ENCODE measurements at places on chromosomes 7 and 10.
A peak's percentile ranks its signal among the peaks of the same experiment; 100 is the strongest.

DNA sequence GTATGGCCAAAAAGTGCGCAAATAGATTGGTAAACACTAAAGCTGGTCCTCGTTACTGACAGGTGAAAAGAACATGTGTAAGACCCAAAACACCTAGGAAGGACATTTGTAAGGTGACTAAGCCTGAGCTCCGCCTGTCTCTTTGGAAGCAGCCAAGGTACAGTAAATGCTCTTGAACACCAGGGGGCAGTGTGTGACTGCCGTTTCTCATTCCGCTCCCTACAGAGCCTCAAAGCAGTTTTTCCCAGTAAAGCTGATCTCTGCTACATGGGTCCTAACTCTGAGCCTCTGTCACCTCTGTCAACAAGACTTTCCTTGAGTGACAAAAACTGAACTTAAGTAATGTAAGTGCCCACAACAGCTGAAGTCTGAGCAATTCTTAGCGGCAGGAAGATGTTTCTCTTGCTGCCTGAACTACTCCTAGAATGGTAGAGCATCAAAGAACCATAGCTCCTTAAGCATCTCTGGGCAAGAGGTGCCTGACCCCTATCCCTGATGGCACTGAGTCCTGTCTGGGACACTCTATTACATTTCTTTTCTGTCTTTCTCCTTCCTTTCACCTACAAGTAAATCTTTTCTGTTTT is 238.0 kb upstream of the INHBA start:
- peak; percentile 18 for DNase-seq

DNA sequence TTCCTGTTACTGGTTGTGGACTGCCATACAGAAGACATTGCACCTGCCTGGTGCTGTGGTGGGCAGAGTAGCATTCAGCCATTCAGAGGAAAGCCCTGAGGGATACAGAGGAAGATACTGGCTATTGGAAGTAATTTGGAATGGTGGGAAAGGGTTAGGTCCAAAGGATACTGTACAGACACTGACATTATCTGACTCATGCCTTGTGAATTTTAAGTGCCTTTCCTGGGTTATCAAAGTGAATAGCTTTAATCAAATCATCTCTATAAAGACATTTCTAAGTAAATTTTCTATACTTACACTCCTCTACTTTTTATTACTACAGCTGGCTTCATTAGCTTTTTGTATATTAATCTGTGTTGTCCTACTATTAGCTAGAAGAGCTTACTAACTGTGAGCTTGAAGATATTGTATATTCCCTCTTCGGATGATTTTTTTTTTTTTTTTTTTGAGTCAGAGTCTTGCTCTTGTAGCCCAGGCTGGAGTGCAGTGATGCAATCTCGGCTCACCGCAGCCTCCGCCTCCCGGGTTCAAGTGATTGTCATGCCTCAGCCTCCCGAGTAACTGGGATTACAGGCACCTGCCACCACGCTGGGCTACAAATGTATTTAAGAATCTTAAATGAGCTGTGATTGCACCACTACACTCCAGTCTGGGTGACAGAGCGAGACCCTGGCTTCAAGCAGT is 186.5 kb downstream of the ADK start:
- no peak for DNase-seq

DNA sequence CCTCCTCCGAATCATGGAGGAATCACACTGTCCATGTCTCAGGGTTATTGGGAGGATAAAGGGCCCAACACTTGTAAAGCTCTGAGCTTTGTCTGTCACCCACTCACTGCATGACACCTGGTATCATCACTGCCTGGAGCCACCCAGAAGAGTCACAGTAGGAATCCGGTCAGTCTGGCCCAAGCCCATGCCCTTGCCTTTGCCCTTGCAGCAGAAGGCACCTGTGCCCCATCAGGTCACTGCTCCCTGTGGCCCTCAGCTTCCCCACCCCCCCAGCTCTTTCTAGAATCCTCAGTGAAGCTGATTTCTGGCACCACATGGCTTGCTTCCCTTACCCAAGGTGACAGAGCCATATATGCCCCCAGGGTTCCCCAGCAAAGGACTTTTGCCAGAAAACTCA is 14.4 kb downstream of the LDB3 start:
- no peak for DNase-seq

GRCh38 chr7:1136841-1137516 is 23.0 kb downstream of the ZFAND2A start:
- DNase-seq, result no peak

GRCh38 chr7:77270094-77270480 is 70.5 kb upstream of the FGL2 start:
- no peak for DNase-seq

DNA sequence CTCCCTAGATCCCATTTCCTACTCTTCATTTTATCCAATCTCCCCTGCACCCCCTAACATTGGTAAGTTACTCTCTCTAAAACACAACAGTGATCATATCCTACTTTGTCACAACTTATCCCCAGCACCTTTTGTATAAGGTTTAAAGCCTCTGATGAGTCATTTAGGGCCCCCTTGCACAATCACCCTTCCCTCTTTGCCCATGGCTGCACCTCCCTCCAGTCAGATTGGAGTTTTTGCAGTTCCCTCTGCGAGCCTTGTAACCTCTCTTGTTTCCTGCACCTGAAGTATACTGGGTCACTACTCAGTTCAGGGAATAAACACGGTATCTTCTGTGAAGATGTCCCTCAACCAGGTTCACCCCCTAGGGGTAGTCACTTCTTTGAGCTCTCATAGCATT is 55.9 kb upstream of the ADRB1 start:
- DNase-seq, result no peak

GRCh38 chr10:6493521-6494441 is 86.3 kb downstream of the PRKCQ start:
- no peak for DNase-seq

- DNase-seq, result peak; percentile 9
Observed at GRCh38 chr10:69914398-69915214, 112.9 kb downstream of the COL13A1 start.

- no peak for DNase-seq
Observed at GRCh38 chr7:132381742-132382472, 194.4 kb downstream of the PLXNA4 start.

- no peak for DNase-seq
Observed at GRCh38 chr10:62049624-62050345, 148.3 kb downstream of the ARID5B start.

DNA sequence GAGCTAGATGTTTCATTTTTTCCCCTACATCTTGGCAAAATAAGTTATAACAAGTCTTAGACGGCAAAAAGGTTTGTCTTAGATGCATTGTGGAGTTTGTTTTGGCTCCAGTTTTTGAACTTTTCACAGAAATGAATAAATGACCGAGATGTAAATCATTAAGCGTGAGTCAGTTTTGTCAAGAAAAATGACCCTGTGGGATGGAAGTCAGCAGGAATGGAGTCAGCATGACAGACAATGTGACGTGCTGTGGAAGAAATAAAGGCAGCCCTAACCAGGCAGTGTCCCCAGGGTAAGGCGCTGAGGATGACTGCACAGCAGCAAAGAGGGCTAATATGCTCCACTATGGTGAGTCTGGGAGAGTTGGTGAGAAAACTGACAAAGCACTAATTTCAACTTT is 163.2 kb downstream of the NOC3L start:
- no peak for DNase-seq

GRCh38 chr7:38424750-38425463 is 151.5 kb upstream of the TARP start:
- DNase-seq, result no peak

GRCh38 chr7:1915956-1916600 is 246.0 kb downstream of the ELFN1 start:
- no peak for DNase-seq

GRCh38 chr7:135095450-135095849 is 52.4 kb upstream of the TMEM140 start:
- no peak for DNase-seq

DNA sequence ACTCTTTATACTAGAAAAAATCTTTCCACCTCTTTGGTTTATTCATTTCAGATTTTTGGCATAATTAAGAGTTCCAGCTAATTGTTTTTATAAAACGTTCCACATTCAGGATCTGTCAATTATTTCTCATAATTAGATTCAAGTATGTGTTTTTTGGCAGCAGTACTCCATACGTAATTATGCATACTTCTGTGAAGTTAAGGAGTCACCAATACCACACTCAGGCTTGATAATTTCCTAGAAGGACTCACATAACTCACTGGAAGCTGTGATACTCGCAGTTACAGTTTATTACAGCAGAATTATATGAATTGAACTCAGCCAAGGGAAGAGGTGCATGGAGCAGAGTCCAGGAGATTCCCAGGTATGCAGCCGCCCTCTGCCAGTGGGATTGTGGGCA is 290.5 kb upstream of the AKR1E2 start:
- DNase-seq, result no peak

DNA sequence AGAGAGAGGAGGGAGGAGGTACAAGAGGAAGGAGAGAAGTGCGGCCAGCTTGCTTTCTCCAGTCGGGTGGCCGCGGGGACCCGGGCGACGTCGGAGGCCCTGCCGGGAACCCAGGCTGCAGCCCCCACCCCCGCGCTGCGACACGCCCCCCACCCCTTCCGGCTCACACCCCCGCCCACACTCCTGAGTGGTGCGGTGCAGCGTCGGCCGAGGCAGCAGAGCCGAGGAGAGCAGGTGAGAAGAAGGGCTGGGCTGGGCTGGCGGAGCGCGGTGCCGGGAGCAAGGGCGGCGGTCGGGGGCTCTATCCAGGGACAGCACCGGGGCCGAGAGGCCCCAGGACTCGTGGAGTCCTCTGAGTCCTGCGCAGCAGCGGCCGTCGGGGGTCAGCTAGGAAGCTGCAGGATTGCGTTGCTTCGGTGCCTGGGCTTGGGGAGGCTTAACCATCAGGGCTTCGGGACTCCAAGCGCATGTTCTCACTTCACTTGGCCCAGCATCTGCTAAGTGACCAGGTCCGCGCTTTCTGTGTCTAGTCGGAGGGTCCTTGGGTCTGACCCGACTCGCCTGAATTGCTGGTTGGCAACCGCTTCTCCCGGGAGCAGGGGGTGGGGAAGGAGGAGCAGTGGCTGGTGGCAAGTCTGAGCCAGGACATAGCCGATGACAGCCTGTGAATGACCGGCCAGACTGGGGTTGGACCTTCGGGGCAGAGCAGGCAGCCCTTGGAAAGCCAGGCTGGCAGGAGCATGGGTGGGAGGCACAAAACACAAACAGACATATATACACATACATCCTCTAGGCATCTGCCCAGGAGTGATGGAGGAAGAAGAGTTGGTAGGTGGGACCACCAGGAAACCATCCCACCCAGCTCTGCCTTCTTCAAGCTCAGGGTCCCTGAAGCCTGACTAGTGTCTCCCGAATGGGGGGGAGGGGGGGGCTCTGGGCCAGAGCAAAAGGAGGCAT is 683 bp downstream of the CHAT start:
- no peak for DNase-seq

- DNase-seq, result no peak
Observed at GRCh38 chr10:129966889-129967578, 3.0 kb upstream of the EBF3 start.

DNA sequence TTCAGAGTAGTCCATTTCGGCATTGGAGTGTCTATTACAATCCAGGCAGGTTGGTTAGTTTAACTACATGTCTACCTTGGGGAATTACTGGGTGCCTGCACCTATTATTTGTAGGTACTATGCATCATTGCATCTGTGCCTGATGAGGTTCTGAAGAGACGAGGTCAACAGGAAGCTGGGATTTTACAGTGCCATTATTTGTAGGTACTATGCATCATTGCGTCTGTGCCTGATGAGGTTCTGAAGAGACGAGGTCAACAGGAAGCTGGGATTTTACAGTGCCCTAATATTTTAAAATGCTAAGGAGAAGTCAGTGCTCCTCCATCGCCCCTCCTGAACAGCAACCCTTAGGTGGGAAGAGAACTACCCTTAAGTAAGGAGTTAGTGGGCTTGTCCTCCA is 41.7 kb downstream of the NPY start:
- DNase-seq, result no peak

DNA sequence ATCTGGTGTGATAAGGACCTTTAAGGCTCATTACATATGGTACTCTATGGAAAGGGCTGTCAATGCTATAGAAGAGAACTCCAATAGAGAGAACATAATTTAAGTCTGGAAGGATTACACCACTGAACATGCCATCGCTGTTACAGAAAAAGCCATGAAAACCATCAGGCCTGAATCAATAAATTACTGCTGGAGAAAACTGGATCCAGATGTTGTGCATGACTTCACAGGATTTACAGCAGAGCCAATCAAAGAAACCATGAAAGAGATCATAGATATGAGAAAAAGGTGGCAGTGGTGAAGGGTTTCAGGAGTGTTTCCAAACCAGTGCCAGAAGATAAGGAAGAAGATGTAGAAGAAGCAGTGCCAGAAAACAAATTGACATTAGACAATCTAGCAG is 18.9 kb upstream of the GPR22 start:
- no peak for DNase-seq

DNA sequence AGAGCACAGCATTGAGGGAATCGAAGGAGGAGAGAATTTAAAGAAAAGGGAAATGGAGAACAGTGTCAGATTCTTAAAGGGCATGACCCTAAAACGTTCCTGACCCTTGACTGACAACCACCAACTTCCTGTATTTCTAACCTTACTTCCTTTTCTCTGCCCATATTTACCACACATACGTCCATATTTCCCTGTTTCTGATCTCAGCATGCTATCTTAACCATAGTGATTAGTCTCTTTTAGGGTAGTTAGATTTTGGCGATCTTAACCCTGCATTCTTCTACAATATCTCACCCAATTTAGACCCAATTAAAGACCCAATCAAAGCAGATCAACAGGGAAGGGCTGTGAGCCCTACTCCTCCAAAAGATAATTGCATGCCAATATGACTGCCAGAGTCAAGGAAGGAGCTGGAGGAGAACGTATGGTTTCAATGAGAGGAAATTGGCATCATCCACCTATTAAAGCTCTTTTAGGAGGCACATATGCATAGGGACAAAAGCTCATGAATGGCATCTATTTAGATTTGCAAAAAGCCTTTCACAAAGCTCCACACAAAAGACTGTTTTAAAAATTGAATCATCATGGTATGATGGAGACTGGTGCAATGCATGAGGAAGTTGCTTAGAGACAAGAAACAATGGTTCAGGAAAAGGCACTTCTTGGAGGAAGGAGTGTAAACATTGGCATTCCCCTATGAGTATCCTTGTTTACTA is 49.0 kb upstream of the ARHGAP12 start:
- DNase-seq, result no peak

GRCh38 chr7:91940171-91940570 is 491 bp upstream of the AKAP9 start:
- DNase-seq, result no peak

- DNase-seq, result no peak
Observed at GRCh38 chr7:7131273-7131672, 51.1 kb upstream of the C1GALT1 start.

GRCh38 chr7:57343901-57344622 is 105.9 kb upstream of the ZNF716 start:
- DNase-seq, result no peak

DNA sequence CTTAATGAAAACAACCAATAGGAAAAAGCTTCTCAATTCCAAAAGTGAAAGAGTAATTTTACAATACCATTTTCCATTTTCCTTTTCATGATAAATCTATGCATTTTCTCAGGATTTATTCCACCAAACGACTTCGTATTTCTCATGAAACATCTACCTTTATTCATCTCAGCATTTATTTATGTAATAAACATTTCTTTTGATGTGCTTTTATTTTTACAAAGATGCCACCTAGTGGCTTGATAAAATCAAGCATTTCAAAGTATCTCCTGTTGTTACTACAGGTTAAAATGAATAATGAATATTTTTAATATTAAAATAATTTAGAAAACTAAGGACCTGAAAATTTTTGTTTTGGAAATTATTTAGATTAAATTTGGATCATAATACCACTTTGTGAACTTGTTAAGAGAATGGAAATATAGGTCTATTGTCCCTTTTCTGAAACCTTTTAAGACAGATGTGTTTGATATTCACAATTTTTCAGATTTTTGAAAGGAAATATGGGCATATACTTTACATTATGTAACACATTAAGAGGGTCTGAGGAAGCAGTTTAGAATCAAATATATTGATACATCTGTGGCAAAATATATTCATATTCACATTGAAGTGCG is 2.7 kb upstream of the IQUB start:
- DNase-seq, result no peak
